A549 (cell line): ENCODE measurements at places on chromosomes 6 and 20.

- no peak for DNase-seq
These were observed 9.1 kb upstream of the MAP1LC3A start for GRCh38 chr20:34549291-34549928.

- DNase-seq: no peak
These were observed 8.5 kb upstream of the PCIF1 start for GRCh38 chr20:45925821-45926506.

DNA sequence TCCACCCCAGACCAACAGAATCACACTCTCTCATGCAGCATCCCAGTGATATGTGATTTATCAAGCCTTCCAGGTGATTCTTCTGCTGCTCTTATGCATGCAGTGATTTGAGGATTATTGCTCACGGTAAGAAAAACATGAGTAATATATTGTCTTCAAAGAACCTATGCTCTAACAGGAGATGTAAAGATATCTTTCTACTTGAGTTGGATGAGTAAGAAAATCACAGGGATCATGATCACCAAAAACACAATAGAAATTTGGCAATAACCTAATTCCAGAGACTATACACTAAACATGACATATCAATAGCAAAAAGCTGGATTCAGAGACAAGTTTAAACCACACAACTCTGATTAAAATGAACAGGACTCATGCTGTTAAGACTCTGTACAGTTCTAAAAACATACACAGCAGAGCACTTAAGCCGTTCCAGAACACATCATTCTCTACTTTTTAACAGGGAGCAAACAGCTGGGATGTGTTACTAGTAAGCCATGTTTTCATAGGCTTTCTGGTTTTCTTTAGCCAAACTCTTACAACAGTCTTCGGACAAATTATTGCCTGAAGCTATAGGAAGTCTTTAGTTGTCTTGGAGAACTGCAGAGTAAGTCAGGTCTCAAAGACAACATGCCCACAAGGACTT is 568.6 kb downstream of the HAO1 start:
- no peak for DNase-seq

- DNase-seq: no peak
These were observed 108.1 kb downstream of the DLL1 start for GRCh38 chr6:170182781-170183120.

- peak; percentile 72 for DNase-seq
These were observed 14.2 kb upstream of the FAM8A1 start for GRCh38 chr6:17585766-17586490.

DNA sequence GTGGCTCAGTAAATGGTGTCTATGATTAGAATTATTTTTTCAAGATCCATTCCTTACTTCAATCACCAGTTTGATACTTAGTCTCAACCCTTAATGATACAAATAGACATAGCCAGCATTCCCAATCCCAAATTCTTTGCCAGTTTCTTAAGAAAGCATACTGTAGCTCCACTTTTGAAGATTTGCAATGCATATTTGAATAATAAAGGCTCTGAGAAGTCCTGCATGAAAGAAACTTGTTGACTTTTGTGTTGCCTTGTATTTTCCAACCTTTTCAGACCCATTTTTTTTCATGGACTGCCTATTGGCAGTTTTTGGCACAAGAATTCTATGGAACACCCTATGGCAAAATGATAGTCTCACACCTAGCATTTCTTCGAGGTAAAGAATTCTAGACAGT is 215.6 kb upstream of the CHD6 start:
- no peak for DNase-seq

- no peak for DNase-seq
These were observed 71.4 kb upstream of the PCSK2 start for GRCh38 chr20:17155401-17155800.

- no peak for DNase-seq
These were observed 42.4 kb downstream of the DHX35 start for GRCh38 chr20:39004508-39004907.

- DNase-seq: no peak
These were observed 25.5 kb upstream of the ASXL1 start for GRCh38 chr20:32332614-32333013.

DNA sequence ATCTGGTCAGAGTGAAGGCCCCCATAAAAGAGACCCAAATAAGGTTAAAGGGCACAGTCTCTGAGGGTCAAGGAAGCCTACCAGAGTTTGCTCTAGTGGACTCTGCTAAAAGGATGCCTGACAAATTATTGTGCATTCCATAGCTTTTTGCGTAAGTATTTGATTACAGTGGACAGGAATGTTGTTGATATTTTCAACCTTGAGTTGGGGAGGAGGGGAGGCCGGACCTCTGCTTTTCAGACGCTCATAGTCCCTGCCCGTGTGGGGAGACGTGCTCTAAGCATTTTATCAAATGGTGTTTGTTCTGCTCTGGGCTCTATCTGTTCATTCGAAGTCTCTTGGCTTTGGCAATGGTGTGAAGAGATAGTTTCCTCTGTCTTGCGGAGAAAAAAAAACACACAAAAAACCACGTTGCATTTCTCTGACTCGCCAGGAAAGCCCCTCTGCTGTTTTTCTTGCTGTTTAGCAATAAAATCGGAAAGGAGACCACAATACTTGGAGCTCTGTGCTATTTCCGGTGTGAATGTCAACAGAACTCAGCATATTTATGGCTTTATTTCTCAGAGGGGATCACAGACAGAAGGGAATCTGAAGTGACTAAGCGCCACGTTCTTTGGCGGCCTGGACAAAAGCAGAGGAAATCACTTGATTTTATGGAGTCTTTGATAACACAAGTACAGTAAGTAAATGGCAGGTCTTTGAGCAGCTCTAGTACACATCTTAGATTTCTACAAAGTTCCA is 159.8 kb downstream of the ZFP64 start:
- DNase-seq: peak; percentile 53

DNA sequence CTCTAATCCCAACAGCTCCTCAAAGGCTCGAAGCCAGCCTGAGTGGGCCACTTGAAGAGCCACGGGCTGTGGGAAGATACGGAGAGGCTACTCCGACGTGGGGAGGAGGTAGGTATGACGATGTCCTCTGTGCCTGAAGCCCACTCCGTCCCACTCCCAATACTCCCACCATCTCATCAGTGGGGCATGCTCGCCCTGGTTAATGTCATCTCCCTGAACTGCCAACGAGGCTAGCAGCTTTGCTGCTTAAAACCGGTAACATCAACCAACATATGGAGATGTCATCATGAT is 11.1 kb downstream of the NRN1 start:
- DNase-seq: no peak

DNA sequence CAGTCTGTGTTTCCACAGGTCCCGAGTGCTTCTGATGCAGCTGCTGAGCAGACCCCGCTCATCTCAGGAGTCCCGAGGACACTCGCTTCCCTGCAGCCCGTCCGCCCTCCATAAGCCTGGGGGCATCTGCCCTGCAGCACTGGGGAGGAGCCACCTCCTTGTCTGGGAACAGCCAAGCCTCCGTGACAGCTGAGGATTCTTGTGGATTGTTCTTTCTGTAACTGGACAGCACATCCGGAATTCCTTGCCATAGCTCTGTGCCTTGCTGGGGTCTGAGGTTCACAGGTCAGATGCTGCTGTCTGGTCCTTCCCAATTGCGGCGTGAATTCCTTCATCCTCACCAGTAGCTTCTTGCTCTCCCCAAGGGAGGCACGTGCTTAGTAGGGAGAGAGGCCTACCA is 38.4 kb upstream of the FNDC1 start:
- no peak for DNase-seq

- DNase-seq: no peak
These were observed 656.0 kb downstream of the KIF16B start for GRCh38 chr20:15917283-15917682.

DNA sequence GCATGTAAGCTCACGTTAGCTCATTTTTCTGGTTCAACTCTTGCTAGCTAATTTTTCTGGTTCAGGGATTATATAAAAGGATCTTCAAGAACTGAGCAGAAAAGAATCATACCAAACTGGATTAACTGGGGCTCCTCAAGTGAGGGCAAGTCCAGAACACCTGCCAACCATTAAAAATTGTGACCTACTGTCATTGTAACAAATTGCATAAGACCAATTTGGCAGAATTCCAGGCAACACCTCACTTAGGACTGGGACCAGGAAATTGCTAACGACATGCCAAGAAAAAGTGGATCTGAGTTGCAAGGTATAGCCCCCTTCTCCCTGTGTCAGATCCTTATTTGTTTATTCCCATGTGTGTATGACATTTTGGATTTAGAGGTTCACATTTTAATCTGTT is 216.6 kb downstream of the HIVEP2 start:
- no peak for DNase-seq

GRCh38 chr20:22098511-22098910 is 393.0 kb downstream of the PAX1 start:
- DNase-seq: no peak

DNA sequence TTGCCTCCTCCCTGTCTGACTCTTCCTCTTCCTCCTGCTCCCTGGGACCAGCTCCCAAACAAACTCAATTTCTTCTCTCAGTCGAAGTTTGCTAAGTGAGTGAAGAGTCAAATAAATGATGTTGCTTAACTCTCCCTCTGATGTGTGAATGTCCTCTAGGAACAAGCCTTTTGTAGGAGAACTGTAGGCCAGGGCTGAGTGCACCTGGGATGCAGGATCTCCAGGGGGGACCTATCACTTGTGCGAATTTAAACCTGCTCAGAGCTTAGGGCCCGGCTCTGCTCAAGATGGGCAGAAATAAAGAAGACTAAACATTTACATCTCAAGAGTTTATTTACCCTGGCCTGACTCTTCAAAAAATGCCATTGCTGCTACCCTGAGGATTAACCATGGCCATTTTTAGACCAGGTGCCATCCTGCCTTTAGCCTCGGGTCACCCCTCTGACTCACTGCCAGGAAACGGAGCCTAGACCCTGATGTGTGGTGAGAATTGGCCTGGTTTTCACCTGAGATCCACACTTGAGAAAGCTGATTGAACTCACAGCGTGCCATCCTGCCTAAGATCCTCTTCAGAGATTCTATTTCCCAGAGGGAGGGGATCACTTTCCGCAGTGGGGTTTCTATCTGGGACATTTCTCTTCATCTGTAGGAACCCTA is 63.6 kb upstream of the CD93 start:
- no peak for DNase-seq

DNA sequence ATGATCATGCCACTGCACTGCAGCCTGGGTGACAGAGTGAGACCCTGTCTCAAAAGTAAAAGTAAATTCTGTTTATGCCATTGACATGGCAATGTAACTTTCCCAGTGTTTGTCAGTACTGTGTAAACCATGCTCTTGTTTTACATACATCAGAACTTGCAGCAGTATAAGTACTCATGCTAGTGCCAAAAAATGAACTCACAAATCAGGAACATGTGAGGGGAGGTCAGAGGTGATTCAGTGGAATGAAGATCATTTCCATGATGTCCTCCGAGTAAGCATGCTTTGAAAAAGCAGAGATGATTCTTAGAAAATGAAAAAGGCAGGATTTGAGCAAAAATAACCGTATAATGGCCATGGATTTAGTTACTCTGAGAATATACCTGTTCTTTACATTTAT is 81.9 kb downstream of the ANKS1A start:
- DNase-seq: no peak

- DNase-seq: no peak
These were observed 119.9 kb upstream of the TRAF3IP2 start for GRCh38 chr6:111725446-111726112.

DNA sequence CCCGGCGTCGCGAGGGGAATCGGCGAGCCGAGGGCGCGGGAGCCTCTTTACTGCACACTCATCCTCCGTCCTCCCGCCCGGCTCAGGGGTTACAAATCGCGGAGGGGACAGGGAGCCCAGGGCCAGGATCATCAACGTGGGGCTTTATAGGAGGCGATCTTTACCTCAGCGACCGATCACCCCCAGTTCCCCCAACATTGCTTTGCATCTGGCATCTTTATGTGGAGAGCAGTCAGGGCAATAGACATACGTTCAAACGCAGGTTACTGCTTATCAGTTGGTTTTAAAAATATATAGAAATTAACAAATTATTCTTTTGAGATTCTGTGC is 634 bp downstream of the HSF2 start:
- peak; percentile 13 for DNase-seq

DNA sequence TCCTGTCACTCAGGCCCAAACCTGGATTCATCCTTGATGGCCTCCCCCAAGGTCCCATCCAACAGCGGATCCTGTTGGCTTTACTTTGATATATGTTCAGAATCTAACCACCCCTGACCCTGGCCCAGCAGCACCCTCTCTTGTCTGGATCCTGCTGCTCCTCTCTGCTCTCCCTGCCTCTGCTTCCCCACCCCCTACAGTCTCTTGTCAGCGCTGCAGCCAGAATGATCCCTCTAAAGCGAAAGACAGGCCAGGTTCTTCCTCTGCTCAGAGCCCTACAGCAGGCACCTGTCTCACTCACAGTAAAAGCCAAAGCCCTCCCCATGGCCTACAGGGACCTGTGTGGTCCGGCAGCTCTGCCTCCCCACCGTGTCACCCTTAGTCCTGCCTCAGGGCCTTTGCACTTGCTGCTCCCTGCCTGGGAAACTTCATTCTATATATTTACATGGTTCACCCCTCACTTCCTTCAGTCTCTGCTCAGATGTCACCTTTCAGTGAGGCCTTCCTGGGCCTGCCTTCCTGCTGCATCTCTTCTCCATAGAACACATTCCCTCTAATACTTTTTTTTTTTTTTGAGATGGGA is 37.4 kb upstream of the KCNB1 start:
- no peak for DNase-seq

GRCh38 chr6:163182696-163183095 is 231.8 kb upstream of the QKI start:
- no peak for DNase-seq

GRCh38 chr6:138538390-138539031 is 39.2 kb upstream of the NHSL1 start:
- DNase-seq: no peak

- DNase-seq: no peak
These were observed 207.8 kb downstream of the TTLL2 start for GRCh38 chr6:167532410-167533288.

- DNase-seq: no peak
These were observed 127.3 kb downstream of the GMDS start for GRCh38 chr6:2118136-2118535.

DNA sequence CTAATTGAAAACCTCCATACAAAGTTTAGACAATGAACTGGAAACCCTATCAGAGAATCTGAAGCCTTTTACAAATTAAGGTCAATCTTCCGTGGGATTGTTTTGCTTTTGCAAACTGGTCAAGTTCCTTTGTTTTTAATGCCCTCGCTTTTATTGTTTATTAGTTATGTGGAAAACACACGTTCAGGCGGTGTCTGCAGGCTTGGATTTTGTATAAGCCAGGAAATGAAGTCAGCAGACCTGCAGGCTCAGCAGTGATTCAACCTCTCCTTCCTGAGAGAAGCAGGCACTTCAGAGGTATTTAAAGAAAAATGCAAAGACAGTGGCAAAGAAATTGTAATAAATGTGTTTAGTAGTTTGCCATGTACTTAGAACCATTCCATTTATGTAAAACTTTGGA is 103.4 kb upstream of the PDE10A start:
- DNase-seq: no peak
